ENCODE measurements at places on chromosomes 5 and 9.

DNA sequence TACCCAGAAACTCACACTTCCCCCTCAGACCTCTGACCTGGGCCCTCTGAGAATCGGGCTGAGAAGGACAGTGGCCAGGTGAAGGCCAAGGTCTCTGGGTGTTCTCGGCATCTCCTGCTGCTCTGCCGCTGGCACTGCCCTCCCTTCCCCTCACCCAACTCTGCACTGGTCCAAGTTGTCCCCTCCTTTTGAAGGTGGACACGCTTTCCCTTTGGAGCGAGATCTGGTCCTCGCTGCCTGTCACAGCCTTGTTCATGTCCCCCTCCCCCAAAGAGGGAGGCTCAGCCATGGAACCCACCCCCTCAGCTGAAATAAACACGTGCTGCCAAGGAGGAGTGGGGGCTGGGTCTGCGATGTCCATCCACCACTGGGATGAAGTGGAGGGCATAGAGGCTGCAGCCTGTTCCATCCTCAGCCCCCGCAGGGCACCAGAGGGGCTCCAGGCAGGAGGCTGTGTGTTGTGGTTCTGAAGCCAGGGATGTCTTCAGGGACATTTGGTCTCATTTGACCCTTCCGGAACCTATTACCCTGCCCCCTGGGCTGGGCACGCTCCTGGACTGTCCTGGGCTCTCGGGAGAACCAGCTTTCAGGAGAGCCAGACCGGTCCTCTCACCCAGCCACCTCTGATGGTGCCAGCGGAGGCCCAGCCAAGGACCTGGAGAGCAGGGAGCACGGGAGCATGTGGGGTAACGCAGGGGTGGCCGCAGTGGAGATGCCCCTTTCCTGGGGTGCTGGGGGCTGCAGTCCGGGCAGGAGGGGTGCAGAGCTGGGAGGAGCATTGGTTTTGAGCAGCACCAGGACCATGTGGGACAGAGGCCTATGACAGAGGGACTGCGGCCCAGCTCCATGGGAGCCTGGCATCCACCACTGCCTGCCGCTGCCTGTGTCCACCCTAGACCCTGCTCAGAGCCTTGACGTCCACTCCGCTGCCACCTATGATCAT is 4.7 kb upstream of the LCN2 start:
- no peak for DNase-seq

GRCh38 chr5:55173687-55174230 is 782 bp upstream of the CDC20B start:
- DNase-seq: no peak

- no peak for DNase-seq
Observed at GRCh38 chr5:128532127-128532526, 5.9 kb downstream of the FBN2 start.

- no peak for DNase-seq
Observed at GRCh38 chr9:21481470-21482056, 550 bp downstream of the IFNE start.

Measured in NCI-H1436 (cell line).